ENCODE measurements at places on chromosomes 5 and 9.

- DNase-seq = no peak
Measured at GRCh38 chr5:98585661-98586310, 187.7 kb upstream of the RGMB start.

DNA sequence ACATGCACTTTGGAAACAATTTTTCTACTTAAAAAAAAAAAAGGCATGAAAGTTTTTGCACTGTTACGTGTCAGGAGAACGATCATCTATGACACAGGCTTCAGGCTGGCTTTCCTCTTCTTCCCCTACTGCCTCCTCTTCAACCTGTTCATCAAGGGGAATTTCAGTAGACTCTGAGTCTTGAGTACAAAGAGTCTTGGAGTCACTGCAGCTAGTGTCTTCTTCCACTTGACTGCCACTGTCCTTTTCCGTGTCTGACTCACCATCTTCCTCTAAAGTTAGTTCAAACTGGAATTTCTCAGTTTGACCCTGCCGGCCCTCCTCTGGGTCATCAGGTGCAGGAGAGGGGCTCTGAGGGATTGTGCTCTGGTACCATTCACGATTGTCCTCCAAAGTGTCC is 391.7 kb downstream of the RAB3C start:
- no peak for DNase-seq

DNA sequence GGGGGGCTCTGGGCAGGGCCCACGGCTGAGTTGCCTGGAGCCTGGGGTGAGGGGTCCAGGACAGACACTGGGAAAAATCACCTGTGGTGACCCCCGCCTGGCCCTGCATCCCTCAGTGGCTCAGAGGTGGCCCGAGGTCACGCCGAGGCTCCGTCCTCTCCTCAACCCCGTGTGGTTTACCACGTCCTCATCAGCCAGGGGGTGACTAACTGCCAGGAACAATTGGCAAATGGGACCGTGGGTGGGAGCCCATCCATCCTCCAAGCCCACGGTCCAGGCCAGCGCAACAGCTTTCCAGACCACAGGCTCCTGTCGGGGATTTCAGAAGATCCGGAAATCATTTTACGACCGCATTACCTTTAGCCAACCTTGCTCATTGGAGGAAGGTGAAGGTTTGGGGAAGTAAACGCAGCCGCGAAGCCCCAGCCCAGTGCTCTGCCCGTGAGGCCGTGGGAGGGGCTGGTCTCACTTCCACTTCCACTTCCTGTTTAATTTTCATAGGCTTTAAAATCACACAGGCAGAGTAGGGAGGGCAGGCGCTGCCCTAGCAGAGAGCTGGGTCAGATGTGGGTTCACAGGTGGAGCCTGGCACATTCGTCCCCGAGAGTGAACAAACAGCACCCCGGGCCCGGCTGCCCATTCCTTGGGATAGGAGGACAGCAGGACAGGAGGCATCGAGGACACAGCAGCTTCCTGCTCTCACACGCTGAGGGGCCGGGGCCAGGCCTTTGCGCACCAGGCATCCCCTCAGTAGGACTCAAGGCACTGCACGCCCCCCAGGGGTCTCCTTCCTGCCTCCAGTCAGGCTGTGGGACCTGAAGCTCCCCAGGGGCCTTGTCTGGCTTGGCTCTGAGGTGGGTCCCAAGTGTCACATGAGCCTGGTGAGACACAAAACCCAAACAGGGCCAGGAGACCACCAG is 19.8 kb upstream of the SLC9A3 start:
- no peak for DNase-seq

DNA sequence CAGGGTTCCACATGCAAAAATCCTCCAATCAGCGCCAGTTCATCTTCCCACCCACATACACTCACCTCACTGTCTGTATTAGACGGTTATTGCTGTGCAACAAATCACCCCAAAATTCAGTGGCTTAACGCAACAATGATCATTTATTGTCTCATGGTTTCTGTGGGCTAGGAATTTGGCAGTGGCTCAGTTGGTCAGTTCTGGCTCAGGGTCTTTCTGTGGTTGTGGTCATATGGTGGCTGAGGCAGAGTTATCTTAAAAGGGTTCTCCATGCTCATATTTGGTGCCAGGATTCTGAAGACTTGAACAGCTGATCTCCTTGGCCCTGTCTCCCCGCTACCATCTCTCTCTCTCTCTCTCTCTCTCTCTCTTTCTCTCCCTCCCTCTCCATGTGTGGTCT is 12.9 kb downstream of the ZNF618 start:
- no peak for DNase-seq

DNA sequence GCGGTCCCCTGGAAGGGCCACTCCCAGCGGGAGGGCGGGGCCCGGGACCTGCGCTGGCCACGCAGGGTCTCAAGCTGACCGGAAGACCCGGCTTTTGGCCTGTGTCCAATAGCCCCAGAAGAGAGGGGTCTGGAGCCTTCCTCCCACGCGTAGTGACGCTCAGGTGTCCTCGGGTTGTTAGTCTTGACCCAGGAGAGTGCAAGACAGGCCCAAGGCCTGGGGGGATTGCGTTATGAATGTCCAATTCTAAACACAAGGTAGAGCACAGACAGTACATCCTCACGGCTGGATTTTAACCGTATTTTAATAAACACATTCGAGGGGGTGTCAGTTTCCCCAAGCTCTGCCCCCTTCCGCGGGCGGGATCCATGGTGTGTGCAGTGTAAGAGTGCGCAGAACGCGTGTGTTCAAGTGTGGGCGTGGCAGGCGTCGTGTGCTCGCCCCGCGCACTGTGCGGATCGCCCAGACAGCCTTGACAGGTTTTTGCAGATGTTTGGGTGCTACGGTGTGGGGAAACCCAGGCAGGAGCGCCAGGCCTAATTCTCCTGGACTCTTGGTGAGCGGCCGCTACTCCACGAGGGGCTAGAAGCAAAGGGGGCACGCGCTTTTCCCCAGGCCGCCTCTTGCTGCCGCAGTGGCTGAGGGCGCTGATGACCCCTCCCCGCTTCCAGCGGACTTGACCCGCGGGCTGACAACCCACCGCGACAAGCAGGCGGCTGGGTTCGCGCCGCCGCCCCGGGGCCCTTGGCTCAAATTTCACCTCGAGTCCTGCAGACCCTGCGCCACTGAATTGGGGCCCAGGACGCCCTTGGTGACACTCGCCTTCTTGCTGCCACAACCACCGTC is 6.1 kb upstream of the DMRT3 start:
- DNase-seq = no peak

DNA sequence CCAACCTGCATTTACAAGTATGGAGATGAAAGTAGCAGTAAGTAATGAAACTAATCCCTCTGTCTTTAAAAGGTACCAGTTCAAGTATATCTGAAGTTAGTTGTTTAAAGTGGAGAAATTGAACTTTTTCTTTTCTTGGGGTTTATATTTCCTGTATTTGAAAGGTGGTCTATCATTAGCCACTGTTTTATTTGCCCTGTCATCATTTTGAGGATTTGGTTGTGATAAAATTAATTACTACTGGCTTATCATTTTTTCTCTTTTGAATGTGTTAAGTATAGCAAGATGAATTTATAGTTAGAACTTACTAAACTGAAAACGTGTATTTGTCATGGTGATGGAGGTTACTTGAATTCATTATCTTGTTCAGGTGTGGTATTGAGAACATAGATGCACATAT is 25.1 kb downstream of the NCBP1 start:
- no peak for DNase-seq

GRCh38 chr5:591746-592145 is 20.4 kb upstream of the CEP72 start:
- DNase-seq = no peak

GRCh38 chr9:125821078-125821477 is 73.9 kb downstream of the PBX3 start:
- DNase-seq = no peak

- no peak for DNase-seq
Measured at GRCh38 chr5:15604986-15605385, 105.0 kb downstream of the FBXL7 start.

- DNase-seq = no peak
Measured at GRCh38 chr9:72140586-72140985, 8.7 kb upstream of the GDA start.

- no peak for DNase-seq
Measured at GRCh38 chr9:106972082-106972481, 109.1 kb downstream of the ZNF462 start.

- no peak for DNase-seq
Measured at GRCh38 chr9:17751486-17751885, 172.6 kb downstream of the SH3GL2 start.

DNA sequence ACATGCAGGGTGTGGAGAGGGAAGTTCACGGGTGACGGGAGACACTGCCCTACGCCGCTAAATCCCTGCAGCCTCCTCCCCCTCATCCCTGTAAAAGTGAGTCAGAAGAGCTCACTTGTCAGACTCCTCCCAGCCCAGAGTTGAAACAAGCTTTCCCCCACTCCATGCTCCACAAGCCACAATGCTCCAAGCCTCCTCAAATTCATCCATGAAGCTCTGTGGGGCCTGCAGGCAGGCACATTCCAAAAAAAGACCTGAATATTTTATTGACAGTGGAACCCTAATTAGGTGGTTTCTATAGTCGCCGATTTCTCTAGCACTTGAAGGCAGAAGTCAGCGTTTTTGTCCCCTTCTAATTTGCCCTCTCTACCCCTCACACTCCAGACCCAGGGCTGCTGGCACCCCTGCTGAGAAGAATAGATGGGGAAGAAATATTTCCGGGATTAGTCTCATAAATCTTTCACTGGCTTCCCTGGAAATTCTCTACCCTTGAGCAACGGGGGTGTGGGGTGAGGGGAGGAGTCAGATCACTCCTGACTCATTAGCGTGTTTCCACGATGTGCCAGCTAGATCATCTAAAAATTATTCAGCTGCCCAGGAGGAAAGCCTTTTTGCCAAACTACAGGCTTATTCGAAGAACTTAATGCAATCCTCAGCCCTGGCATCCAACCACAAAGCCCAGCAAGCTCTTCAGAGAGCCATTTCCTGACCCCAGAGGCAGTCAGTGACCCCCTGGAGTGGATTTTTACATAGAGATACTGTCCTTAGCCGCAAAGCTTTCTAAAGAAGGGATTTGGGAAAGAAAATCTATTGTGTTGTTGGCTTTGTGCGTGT is 97.1 kb downstream of the ENC1 start:
- DNase-seq = no peak

- no peak for DNase-seq
Measured at GRCh38 chr9:3467593-3468219, 58.1 kb downstream of the RFX3 start.

GRCh38 chr9:131125038-131125287 is 423 bp upstream of the NUP214 start:
- no peak for DNase-seq

DNA sequence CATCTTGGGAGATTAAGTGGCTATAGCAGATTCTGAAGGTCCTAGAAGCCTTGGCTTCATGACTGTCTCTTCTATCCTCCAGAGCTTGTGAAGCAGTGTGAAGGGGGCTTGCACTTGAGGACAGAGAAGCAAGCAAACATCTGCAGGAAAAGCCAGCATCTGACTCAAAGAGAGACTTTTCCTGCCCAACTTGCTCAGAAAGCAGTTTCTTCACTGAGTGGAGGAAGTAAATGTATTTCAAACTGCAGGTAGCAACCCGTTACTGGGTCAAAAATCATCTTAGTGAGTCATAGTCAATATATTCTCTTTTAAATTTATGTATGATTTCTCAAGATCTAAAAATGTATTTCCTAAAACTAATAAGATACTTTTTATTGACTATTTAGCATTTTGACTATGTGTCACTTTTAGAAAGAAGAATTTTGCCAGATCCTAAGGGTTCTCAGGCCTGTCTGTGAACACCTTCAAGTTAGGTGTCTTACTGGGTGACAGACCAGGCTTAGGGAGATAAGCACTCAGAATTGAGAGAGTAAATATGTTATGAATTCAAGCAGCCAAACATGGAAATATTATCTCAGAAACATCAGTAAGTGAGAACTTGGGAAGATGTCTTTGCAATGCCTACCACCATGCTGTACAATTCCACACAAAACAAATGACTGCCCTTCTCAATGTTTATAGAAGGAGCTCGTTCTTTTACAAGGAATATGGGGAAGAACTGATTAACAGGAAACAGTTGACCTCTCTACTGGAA is 72.6 kb upstream of the DMAC1 start:
- no peak for DNase-seq

GRCh38 chr9:86508208-86508903 is 154.1 kb upstream of the TUT7 start:
- DNase-seq = no peak

DNA sequence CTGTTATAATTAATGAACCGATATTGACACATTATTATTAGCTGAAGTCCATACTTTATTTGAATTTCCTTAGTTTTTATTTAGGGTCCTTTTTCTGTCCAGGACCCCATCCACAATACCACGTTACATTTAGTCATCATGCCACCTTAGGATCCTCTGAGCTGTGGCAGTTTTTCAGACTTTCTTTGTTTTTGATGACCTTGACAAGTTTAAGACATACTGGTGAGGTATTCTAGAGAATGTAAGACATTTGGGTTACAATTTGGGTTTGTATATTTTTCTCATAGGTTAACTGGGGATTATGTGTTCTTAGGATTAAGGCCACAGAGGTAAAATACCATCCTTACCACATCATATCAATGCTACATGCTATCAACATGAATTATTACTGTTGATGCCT is 42.7 kb downstream of the KIAA1958 start:
- DNase-seq = no peak
